C1 segment of cervical spinal cord (tissue), 14 donors: ENCODE measurements at places on chromosomes 11 and 22.

DNA sequence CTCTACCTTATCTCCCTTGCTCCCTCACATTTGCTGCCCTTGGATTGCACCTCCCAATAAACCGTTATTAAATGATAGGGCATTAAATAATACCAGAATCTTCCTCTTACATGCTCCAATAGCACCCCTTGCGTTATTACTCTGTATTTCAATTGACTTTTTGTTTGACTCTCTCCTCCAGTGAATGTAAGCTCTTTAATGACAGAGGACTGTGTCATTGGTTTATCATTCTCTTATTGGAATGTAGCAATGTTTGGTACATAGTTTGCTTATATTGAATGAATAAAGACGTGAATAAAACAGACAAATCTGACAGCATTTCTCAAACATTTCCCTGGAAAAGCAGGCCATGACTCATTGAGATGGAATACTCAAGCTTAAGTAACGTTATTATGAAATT, 8.7 kb upstream of the MPEG1 start:
- no peak for DNase-seq

DNA sequence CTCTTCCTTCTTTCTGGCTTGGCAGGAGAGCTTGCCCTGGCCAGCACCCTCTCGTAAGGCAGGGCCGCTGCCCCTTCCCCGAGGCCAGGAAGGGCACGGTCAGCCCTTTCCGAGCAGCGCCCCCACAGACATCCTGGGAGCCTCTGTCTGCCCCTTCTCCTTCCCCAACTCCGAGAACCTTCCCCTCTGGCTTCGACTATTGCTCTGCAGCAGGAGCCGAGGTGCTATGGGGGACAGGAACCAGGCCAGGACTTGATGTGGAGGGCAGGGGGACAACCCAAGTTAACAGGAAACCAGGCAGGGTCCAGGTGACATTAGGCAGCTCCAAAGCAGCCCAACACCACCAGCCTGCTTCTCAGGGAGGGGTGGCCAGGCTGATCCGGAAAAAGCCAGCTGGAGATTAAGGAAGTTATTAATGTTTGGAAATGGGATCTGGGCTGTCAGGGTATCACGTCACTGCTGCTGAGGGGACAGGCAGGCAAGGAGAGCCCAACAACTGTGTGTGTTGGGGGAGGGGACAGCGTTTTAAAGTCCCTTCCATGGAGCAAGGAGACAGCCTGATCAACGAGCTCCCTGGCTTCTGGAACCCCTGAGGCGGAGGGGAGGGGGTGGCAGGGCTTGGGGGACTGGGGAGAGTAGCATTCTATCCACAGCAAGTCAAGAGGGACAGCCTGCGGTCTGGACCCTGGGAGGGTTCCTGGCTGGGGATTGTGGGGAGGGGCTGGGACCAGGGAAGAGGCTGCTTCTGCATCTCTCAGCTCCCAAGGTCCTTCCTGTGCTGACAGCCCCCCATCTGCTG, 27.3 kb downstream of the SYT7 start:
- no peak for DNase-seq

GRCh38 chr22:42862045-42862734, 5.1 kb upstream of the ARFGAP3 start:
- no peak for DNase-seq

DNA sequence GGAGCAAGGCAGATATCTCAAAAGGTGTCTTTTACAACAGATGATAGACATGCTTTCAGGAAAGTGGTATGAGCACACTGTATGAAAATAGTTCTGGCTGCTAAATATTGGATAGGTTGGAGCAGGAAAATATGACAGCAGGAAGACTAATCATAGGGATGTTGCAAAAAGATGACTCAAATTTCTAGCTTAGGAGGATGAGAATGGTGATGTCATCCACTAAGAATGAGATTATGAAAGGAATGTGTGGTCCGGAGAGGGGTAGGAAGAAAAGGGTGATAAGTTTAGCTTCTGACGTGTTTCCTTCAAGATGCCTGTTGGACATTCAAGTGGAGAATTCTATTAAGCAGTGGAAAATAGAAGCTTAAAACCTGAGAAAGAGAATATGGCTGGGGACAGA, 46.4 kb downstream of the RCN1 start:
- DNase-seq, result no peak

DNA sequence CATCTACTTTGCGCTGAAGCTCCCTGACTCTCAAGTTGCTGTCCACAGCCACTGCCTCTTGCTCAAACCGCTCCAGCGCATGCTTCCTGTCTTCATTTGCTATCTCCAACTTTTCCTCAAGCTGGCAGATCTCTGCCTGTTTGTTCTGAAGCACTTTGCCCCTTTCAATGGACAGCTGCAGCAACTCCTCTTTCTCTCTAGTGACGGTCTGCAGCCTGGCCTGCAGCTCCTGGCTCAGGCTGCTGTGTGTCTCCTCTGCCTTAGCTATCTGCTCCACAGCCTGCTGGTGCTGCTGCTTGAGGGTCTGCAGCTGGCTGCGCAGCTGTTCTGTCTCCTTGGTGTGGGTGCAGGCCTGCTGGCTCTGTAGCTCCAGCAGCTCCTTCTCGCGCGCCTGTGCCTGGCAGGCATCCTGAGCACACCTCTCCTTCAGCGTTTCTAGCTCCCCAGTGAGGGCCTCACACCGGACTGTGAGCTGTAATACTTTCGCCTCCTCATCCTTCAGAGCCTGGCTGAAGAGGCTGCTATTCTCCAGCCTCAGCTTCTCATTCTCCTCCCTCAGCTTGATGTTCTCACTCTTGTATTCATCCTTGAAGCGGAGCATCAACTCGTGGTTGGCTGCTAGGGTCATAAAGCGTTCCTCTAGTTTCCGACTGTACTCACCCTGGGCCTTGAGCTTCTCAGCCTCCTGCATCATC, 723 bp downstream of the CCDC89 start:
- no peak for DNase-seq

GRCh38 chr11:61503135-61503770, 5.3 kb upstream of the LRRC10B start:
- no peak for DNase-seq

GRCh38 chr11:125224391-125225021, 60.0 kb downstream of the PKNOX2 start:
- no peak for DNase-seq

DNA sequence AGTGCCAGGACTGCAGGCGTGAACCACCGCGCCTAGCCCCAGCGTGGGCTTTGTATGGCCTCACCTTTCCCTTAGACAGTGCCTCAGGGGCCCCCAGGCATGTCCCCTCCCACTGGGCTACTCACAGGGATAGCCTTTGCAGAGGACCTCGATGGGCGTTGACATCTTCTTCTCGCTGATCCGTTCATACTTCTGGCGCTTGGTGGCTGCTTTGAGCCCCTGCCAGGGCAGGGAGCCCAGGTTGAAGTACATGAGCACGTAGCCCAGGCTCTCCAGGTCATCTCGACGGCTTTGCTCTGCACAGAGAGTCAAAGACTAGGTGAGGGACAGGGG, 17.5 kb downstream of the CSNK1E start:
- no peak for DNase-seq
